H1 (cell line): ENCODE measurements at places on chromosomes 16 and 17.

GRCh38 chr16:50857881-50858280, 116.0 kb downstream of the CYLD start:
- DNase-seq = peak; percentile 35

- no peak for DNase-seq
Observed at GRCh38 chr17:34291721-34292348, 6.3 kb downstream of the CCL11 start.

DNA sequence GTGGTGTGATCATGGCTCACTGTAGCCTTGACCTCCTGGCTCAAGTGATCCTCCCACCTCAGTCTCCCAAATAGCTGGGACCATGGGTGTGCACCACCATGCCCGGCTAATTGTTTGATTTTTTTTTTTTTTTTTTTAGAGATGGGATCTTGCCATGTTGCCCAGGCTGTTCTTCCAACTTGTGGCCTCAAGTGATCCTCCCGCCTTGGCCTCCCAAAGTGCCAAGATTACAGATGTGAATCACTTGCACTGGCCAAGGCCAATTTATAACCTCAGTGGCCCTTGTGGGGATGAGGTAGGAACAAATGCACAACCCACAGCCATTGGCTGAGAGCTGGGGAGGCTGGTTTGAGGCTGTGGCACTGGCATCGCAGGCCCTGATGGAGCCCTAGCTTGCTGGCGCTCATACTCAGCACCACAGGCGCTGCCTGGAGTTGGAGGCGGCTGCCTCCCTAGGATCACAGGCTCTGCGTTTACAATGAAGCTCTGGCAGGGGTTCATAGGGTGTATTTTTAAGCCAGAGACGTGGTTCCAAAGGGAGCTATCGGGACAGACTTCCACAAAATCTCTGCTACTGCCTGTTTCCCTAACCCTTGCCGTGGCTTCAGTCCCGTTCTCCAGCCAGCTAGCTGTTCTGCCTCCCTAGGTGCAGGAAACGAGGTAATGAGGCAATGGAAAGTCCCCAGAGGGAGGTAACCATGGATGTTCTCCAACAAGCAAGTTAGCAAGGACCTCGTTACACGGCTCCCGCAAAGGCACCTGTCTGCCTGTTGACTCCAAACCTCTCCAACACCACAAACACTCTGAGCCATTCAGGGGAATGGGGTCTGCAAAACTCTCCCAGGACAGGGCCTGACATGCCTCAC, 2.9 kb downstream of the ABCA3 start:
- no peak for DNase-seq

GRCh38 chr16:48901712-48902374, 291.9 kb upstream of the N4BP1 start:
- no peak for DNase-seq

DNA sequence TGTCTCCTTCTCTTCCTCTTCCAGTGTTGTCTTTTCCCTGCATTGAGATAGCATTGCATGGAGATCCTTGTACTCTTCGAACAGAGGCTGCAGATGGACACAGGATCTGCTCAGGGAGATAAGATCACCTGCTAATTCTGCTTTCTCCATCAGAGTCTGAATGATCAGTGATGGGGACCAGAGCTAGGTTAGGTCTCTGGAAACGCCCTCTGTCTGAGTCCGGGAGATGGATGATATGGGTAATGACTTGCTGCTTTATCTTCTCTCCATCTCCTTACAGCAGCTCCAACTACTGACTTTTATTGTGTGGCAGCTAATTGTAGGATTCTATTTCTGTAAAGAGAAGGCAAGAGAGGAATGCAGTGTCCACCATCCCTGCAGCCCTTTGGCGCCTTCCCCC, 435.6 kb downstream of the WWOX start:
- no peak for DNase-seq

GRCh38 chr16:252366-253337, 18.0 kb downstream of the FAM234A start:
- DNase-seq = no peak

DNA sequence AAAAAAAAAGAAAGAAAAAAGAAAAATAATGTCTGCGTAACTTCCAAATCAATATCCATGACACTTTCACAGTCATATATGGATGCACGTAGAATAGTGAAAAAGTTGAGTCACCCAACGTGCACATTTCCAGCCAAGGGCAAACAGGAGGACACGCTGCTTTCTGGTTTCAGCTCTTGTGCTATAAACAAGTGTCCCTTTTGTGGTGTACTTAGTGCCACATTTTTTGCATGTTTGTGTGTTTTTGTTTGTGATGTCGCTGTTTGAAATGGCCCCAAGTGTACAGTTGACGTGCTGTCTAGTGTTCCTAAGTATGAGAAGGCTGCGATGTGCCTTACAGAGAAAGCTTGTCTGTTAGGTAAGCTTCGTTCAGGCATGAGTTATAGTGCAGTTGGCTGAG, 2.9 kb downstream of the CHD9 start:
- DNase-seq = no peak

DNA sequence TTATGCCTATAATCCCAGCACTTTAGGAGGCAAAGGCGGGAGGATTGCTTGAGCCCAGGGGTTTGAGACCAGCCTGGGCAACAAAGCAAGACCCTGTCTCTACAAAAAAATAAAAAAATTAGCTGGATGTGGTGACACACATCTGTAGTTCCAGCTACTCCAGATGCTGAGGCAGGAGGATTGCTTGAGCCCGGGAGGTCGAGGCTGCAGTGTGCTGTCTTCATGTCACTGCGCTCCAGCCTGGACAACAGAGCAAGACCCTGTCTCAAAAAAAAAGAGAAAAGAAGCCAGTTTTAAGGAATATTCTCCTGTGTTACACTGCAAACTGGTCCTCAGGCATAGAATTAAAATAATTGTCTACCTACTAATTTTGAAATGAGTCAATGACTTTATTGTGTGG, 47.9 kb downstream of the NSRP1 start:
- no peak for DNase-seq
